CD8-positive, alpha-beta memory T cell (primary cell): ENCODE measurements at places on chromosomes 3 and 15. TPM values are rescaled to one million over a fixed set of nuclear protein-coding genes. Genes with fewer than 3 reads are reported as not detected.

Gene ZSCAN29
- 25.3 TPM for total RNA-seq

Gene CFAP44
- 5.3 TPM for total RNA-seq

Gene HHLA2
- total RNA-seq = 1.0 TPM

Gene ADAMTS17
- 1.9 TPM for total RNA-seq

Gene GDPGP1
- total RNA-seq = 10.3 TPM

Gene THAP10
- total RNA-seq = 0.20 TPM

Gene MTFMT
- total RNA-seq = 24.3 TPM

Gene TICRR
- total RNA-seq = 14.0 TPM

Gene ACP3
- not detected for total RNA-seq

- H3K27me3 ChIP-seq = no peaks in the 10 kb centered on the region
- H3K27ac ChIP-seq = no peak overlapping the region
- H3K36me3 ChIP-seq = no peaks in the 10 kb centered on the region
- H3K4me1 ChIP-seq = no peaks in the 10 kb centered on the region
- H3K4me3 ChIP-seq = no peak overlapping the region
These were observed 1434.1 kb downstream of the SI start for GRCh38 chr3:163644172-163644571.

- H3K4me1 ChIP-seq = no peaks in the 10 kb centered on the region
- DNase-seq = no peak
- H3K27ac ChIP-seq = no peak overlapping the region
- no peak overlapping the region for H3K4me3 ChIP-seq
These were observed 23.0 kb downstream of the CP start for GRCh38 chr3:149198611-149199010.

DNA sequence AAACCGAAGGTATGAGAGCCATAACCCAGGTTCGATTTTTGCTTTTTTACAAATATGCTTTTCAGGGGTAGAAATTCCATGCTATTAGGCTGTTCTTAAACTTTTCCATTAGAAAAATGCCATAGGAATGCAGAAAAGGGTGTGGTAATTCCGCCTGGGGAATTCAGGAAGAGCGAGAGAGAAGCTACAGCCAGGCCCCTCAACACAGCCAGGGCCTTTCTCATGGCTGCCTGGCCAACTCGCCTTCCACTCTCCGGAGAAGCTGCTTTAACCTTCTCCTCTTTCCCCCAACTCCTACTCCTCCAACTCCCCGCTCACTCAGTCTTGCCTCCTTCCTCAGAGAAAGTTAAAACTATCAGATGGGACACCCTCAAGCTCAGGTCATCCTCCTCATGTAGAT lies 9.1 kb upstream of the TICRR start:
- DNase-seq = no peak
- no peak overlapping the region for H3K27ac ChIP-seq
- H3K27me3 ChIP-seq = no peaks in the 10 kb centered on the region
- H3K4me1 ChIP-seq = no peaks in the 10 kb centered on the region
- no peaks in the 10 kb centered on the region for H3K36me3 ChIP-seq
- H3K4me3 ChIP-seq = no peak overlapping the region

DNA sequence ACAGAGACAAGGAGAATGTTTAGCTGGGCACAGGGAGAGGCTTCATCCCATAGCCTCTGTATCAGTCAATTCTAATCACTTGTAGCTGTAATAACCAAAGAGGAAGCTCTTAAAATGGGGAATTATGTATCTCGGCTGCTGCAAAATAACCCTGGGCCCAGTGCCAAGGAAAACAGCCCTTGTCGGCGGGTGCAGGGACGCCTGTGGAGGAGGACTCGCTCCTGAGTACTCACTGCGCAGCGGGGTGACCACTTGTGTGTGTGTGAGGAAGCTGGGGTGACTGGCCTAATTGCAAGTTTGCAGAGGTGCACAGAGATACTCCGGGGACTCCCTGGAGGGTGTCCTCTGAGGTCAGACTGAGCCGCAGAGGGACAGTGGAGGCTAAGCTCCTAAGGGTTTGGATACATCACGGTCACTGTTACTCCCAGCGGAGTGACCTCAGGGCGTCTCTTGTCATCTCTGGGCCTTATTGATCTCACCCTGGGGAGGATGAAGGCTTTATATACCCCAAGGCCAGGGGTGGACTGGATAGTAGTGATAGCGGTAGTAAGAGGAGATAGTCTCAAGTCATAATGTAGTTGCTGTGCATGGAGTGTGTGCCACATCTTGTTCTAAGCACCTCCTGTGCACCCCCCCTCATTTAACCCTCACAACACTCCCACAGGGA lies 37.2 kb downstream of the SLC6A6 start:
- no peaks in the 10 kb centered on the region for H3K27me3 ChIP-seq
- DNase-seq = no peak
- H3K27ac ChIP-seq = no peak overlapping the region
- no peak overlapping the region for H3K4me3 ChIP-seq
- H3K4me1 ChIP-seq = peaks cover 23% of the 10 kb centered on the region
- no peaks in the 10 kb centered on the region for H3K36me3 ChIP-seq

DNA sequence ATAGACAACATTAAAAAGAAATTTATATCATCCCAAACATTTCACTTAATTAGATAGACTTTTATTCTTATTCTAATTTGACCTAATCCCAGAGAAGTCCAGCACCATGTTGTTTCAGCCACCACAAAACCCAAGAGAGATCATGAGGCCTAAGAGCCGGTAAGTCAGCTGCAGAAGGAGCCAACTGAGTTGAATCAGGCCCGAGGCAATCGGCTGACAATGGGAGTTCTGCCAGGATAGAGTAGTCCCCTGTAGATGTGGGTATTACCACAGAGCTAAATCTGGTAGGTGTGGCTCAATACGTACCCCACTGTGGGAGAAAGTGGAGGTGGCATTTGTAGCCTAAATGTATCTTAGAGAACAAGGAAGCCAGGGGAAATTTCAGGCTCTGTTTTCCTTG lies 49.7 kb upstream of the UMPS start:
- DNase-seq = no peak
- no peaks in the 10 kb centered on the region for H3K36me3 ChIP-seq
- H3K4me3 ChIP-seq = no peak overlapping the region
- no peak overlapping the region for H3K27ac ChIP-seq
- H3K4me1 ChIP-seq = no peaks in the 10 kb centered on the region

DNA sequence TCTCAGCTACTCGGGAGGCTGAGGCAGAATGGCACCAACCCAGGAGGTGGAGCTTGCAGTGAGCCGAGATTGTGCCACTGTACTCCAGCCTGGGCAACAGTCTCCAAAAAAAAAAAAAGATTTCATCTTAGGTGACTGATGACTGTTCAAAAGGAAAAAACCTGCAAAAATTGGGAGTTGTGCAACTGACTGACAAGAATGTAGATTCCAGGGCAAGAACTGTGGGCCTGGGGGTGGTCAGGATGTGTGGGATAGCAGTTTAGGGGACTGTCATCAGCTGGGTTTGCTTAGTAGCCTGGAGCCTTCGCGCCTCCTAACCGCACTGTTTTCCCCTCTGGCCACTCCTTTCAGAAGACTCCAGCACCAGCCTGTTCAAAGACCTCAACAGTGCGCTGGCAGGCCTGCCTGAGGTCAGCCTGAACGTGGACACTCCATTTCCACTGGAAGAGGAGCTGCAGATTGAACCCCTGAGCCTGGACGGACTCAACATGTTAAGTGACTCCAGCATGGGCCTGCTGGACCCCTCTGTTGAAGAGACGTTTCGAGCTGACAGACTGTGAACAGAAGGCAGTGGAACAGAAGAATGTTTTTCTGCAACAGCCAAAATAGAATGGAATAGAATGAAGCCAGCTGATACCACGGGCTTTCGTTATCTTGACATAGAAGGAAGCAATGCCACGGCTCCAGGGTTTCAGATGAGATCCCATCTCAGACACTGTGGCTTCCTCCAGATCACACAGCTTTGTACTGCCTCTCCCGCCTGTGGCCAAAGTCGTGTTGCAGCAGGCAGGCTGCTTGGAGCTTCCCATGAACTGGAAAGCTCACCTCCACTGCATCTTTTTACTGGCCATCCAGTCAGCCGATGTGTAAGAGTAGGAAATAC lies 75.3 kb upstream of the BLM start:
- H3K4me3 ChIP-seq = no peak overlapping the region

DNA sequence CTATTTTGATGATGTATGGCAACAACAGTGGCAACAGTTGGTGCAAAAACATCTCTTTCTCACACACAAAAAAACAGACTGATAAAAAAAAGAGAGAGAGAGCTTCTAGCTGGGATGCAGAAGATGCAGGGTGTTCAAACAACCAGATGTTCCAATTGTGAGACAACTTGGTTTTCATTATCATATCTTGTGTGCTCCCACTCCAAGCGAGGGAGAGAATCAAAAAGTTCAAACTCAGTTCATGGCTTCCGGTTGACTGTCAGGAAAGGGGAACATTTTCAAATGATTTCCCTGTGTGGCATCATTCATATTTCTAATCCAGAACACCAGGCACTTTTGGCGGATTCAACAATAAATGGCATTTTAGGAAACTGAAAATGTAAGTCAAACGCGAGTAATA lies 72.1 kb downstream of the RSL24D1 start:
- no peak overlapping the region for H3K4me3 ChIP-seq
- H3K27ac ChIP-seq = no peak overlapping the region
- H3K36me3 ChIP-seq = no peaks in the 10 kb centered on the region

DNA sequence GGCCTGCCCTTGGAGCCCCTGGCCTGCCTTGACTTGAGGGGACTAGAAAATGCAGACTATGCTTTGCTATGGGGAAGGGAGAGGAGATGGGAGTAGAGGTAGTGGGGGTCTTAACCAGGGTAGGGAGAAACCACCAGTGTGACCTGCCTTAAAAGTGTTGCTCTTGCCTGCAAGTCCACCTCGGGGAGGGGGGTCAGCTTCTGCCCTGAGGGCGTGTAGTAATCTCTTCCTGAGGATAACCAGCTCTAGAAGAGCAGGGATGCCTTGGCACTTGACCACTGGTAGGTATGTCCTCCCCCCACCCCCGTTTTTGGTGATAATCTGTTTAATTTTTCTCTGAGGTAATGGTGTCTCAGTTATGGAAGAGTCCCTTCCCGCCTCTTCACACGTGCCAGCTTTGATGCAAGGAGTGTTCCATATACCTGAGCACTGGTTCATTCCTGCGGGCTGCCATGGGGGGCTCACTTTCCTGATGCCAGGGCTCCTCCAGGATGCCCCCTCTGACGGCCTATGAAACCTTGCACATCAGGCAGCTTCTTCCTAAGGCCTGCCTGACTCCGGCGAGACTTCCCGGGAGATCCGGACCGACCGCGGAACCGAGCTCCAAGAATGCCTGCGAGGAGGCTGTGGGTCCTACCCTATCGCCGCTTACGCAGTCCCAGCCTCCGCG lies 780 bp upstream of the P4HTM start:
- peaks cover 22% of the 10 kb centered on the region for H3K4me1 ChIP-seq
- H3K4me3 ChIP-seq = peak overlapping the region; percentile 88
- peak overlapping the region; percentile 75 for H3K27ac ChIP-seq
- H3K27me3 ChIP-seq = no peaks in the 10 kb centered on the region
- no peaks in the 10 kb centered on the region for H3K36me3 ChIP-seq

GRCh38 chr3:127694467-127695215 lies 21.9 kb downstream of the ABTB1 start:
- no peak overlapping the region for H3K4me3 ChIP-seq
- no peak overlapping the region for H3K27ac ChIP-seq
- H3K4me1 ChIP-seq = no peaks in the 10 kb centered on the region
- peak; percentile 68 for DNase-seq
- no peaks in the 10 kb centered on the region for H3K36me3 ChIP-seq

- no peaks in the 10 kb centered on the region for H3K27me3 ChIP-seq
- peaks cover 43% of the 10 kb centered on the region for H3K4me1 ChIP-seq
- DNase-seq = peak; percentile 20
- no peak overlapping the region for H3K4me3 ChIP-seq
- H3K36me3 ChIP-seq = no peaks in the 10 kb centered on the region
These were observed 216.3 kb downstream of the RPLP1 start for GRCh38 chr15:69668963-69669362.

DNA sequence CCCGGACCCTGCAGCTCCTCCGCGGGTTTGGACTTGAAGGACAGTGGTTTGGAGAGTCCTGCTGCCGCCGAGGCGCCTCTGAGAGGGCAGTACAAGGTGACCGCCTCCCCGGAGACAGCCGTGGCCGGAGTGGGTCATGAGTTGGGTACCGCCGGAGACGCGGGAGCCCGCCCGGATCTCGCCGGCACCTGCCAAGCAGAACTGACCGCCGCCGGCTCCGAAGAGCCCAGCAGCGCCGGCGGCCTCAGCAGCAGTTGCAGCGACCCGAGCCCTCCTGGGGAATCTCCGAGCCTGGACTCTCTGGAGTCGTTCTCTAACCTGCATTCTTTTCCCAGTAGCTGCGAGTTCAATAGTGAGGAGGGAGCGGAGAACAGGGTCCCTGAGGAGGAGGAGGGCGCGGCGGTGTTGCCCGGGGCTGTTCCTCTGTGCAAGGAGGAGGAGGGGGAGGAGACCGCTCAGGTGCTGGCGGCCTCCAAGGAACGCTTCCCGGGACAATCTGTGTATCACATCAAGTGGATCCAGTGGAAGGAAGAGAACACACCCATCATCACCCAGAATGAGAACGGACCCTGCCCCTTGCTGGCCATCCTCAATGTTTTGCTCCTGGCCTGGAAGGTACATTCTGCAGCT lies 634 bp downstream of the MINDY2 start:
- no peak for DNase-seq
- H3K27me3 ChIP-seq = no peaks in the 10 kb centered on the region

DNA sequence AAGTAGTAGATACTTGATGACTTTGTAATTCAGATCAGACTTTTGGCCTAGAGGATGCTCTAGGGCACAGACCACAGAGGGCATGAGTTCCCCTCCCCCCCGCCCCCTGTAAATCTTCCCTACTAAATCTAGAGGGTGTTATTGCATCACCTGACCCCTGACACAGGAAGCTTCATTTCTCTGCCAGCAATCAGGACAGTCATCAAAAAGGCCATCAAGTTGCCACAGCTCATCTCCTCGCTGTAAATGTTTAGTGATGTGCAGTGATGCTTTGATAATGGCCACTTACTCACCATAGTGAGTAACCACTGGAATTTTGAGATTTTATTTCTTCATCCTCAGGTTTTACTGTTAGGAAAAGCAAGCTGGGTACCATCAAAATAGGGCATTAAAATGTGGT lies 289.2 kb upstream of the CHRM5 start:
- H3K27ac ChIP-seq = no peak overlapping the region
- no peaks in the 10 kb centered on the region for H3K27me3 ChIP-seq
- H3K4me3 ChIP-seq = no peak overlapping the region
- no peaks in the 10 kb centered on the region for H3K4me1 ChIP-seq

DNA sequence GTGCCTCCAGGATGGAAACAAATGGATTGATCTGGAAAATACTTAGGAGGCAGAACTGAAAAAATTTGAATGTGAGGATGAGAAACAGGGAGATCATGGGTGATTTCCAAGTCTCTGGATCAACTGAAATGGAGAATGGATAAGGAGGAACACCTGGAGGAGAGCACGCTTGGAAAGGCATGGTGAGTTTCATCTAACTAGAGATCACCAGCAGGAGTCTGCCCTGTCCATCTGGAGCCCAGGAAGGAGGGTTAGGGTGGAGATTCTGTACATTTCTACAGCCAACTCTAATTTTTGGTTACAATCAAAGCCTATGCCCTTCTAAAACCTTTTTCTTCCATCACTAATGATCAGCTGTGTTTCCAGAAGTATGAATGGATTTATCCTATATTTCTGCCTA lies 995.9 kb upstream of the CFAP20DC start:
- no peaks in the 10 kb centered on the region for H3K36me3 ChIP-seq
- H3K27ac ChIP-seq = no peak overlapping the region
- DNase-seq = no peak
- no peak overlapping the region for H3K4me3 ChIP-seq
- H3K4me1 ChIP-seq = peaks cover 43% of the 10 kb centered on the region
- H3K27me3 ChIP-seq = no peaks in the 10 kb centered on the region
